ENCODE measurements at places on chromosomes 4 and X. TPM values are rescaled to one million over a fixed set of nuclear protein-coding genes. Genes with fewer than 3 reads are reported as not detected.

BEX1 gene
- total RNA-seq = not detected

GNPDA2 gene
- total RNA-seq = 31.1 TPM

SMIM31 gene
- not detected for total RNA-seq

CXCR3 gene
- not detected for total RNA-seq

IL1RAPL1 gene
- total RNA-seq = not detected

DNA sequence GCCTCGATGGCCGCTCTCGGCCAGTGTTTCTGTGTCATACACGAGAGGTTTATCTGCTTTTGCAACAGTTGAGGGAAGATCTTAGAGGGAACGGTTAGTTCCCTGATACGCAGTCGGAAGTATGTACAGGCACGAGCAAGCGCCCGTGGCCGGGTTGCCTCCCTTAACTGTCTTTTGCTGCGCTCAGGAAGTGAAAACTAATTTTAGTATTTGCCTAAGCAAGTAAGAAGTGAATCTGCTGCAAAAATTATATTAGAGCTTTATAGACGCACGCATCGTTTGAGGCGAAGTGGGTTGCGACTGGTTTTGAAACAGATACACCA lies 695 bp downstream of the MTM1 start:
- DNase-seq = no peak

GRCh38 chr4:75069493-75070074 lies 136.7 kb downstream of the PARM1 start:
- DNase-seq = no peak

DNA sequence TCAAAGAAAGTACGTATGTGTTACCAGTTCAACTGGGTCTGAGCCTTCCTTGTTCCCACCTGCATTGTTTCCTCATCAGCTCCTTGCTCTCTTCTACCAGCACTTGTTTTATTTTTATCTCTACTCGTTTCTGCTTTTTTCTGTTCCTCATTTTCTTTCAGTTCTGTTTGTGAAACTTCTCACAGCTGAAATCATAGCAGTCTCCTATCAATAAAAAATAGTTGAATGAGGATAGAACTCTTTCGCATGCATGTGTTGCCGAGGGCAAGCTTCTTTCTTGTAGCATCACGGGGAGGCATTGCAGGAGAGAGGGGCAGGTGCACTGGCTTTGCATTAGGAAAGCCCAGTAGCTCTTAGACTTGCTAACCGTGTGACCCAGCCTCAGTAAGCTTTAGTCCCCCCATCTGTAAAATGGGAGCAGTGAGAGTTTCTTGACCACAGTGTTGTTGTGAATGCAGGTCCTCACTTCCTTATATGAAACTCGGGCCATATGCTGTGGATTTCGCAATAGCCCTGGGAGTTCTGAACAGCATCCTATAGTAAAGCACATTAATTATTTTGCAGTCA lies 24.7 kb downstream of the OFD1 start:
- DNase-seq = no peak

DNA sequence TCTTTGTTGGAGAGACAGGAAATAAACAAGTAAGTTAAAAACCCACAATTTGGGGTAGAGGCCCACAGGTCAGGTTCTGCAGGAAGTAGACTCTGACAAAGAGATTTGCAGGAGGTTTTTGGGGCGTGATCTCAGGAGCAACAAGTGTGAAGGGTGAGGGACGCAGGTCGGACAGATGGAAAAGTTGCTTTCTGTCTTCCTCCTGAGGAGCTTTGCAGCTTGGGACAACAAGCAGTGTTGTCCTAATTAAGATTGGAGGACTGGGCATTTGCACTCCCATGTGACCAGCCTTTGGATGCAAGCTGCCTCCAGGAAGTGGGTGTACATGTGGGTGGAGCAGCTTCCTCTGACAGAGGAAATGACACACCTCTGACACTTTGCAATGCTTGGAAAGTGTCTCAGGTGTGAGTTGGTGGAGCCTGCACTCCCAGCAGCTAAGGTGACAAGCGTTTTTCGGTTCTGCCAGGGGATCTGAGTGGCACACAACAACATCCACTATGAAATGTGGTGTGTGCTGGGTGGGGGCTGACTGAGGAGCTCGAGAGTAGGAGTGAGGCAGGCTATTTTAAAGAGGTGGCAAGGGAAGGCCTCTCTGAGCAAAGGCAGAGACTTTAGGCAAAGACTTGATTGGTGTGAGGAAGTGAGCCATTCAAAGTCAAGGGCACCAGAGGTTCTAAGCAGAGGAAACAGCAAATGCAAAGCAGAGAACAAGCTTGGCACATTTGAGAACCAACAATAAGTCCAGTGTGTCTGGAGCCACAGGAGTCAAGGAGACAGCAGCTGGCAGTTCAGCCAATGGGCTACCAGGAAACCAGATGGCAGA lies 339.8 kb upstream of the GATB start:
- no peak for DNase-seq

- DNase-seq = no peak
Measured at GRCh38 chrX:103275947-103276567, 493 bp downstream of the TCEAL5 start.
